Bone marrow (tissue), 2 donors: ENCODE measurements at places on chromosomes 1 and 21.

DNA sequence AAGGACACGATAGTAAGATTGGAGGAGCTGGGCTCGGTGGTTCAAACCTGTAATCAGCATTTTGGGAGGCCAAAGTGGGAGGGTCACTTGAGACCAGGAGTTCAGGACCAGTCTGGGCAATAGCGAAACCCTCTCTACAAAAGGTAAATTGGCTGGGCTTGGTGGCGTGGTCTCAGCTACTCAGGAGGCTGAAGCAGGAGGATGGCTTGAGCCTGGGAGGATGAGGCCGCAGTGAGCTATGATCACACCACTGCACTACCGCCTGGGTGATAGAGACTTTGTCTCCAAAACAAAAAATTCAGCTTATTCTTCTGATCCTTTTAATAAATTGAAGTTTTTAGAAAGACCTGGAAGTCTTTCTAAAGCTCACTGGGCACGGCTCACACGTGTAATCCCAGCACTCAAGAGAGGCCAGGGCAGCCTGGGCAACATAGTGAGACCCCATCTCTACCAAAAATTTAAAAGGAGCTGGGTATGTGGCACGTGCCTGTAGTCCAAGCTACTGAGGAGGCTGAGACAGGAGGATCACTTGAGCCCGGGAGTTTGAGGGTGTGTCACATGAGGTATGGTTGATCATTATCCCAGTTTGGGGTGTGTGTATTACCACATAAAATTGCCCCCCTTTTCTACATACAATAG lies 15.3 kb downstream of the MASP2 start:
- DNase-seq = no peak

DNA sequence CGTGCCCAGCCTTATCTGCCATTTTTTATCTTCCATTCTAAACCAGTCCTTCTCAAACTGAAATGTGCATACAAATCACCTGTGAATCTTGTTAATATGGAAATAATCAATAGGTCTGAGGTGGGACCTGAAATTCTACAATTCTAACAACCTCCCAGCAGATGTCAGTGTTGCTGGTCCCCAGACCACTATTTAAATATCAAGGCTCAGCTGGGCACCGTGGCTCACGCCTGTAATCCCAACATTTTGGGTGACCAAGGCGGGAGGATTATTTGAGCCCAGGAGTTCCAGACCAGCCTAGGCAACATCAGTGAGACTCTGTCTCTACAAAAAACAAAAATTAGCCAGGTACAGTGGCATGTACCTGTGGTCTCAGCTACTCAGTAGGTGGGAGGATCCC lies 4.1 kb downstream of the UQCRHL start:
- DNase-seq = no peak

DNA sequence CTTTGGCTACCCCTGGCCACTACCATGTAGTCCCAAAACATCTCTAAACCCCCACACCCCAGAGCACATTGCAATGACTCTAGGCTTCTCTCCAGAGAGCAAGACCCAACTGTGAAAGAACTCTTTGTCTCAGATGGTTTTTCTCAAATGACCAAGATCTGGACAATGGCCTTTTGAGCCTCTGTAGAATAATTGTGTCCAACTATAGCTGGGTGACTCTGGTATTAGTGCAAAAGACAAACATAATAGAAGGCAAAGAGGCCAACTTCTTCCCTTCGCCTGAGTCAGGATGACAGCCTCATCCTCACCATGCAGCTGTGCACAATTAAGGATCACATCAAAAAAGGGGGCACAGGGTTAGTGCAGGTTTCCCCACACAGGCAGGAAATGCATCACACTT lies 139.6 kb downstream of the BRINP2 start:
- DNase-seq = no peak

DNA sequence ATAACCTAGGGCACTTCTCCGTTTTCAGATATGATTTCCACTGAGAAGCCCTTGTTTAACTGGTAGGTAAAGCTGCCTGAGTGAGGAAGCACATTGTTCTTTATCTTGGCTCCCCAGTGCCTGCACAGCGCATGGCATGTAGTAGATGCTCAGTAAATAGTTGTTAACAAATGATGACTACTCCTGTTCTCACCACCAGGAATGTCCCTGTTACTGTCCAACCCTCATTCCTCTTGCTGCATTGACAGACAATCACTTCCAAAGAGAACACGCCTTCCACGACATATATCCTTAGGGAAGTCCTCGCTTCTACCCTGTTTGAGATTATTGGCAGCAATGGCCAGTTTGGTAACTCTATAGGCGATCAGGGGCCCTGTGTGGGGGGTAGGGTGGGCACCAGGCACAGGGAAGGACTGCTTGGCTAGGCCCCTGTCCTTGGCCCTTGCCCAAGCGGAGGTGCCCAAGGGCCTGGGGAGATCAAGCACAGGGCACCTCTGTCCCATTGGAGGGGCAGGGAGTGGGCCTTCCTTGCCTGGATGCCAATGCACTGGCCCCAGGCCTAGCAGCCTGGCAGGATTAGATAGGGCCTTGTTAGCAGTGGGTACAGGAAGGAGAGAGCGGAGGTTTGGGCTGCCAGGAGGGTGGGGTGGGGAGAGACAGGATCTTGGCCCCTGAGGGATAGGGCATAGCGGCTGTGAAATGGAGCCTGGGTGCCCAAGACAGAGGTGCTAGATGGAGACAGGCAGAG lies 10.2 kb downstream of the NES start:
- no peak for DNase-seq

GRCh38 chr1:47452426-47452825 lies 14.6 kb downstream of the FOXD2 start:
- DNase-seq = no peak

DNA sequence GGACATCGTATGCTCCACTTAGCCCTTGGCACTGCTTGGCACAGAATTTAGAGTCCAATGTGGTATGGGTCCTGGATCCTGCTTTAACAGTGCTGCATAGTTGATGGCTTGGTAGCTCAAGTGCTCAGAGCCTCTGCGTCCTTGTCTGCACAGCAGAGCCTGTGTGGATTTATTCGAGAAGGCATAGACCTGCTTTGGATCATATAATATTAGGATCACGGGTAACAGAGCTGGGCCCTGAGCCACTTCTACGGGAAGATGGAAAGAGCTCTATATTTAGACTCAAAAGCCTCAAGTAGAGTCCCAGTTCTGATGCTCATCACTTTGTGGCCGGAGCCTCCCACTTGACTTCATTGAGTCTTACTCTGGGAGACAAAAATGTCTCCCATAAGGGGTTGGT lies 164.4 kb upstream of the EDN2 start:
- no peak for DNase-seq
